ENCODE measurements at places on chromosomes 7 and 10. TPM values are rescaled to one million over a fixed set of nuclear protein-coding genes. Genes with fewer than 3 reads are reported as not detected.

The SH2B2 gene
- total RNA-seq, result 1.1 TPM

The ANKRD16 gene
- total RNA-seq, result 9.5 TPM

The TMUB1 gene
- 42.2 TPM for total RNA-seq

The TMEM139 gene
- total RNA-seq, result 0.51 TPM

The COPG2 gene
- total RNA-seq, result 8.3 TPM

The DRGX gene
- not detected for total RNA-seq

The FXYD4 gene
- not detected for total RNA-seq

The H2BK1 gene
- 6.4 TPM for total RNA-seq

The DGKI gene
- total RNA-seq, result not detected

The ELMO1 gene
- 160 TPM for total RNA-seq

The GNGT1 gene
- not detected for total RNA-seq

The HIBADH gene
- 14.3 TPM for total RNA-seq

The PLEKHS1 gene
- not detected for total RNA-seq

The RAMP3 gene
- not detected for total RNA-seq

The CAV2 gene
- not detected for total RNA-seq

The CTAGE6 gene
- total RNA-seq, result 2.4 TPM

The DBNL gene
- 170 TPM for total RNA-seq

The SPDYE9 gene
- total RNA-seq, result not detected

The CEP55 gene
- total RNA-seq, result not detected

The SEMA4G gene
- 0.88 TPM for total RNA-seq

The TBL2 gene
- 24.3 TPM for total RNA-seq

The HYAL4 gene
- not detected for total RNA-seq

The NPC1L1 gene
- total RNA-seq, result 0.32 TPM

The ELN gene
- total RNA-seq, result not detected

The TMEM229A gene
- not detected for total RNA-seq

The GFRA1 gene
- not detected for total RNA-seq

The ABCB1 gene
- 14.3 TPM for total RNA-seq

The ZCCHC24 gene
- total RNA-seq, result 0.76 TPM

The TWIST1 gene
- not detected for total RNA-seq

The C10orf105 gene
- 0.14 TPM for total RNA-seq

The STEAP2 gene
- not detected for total RNA-seq

The SH2D4B gene
- 0.10 TPM for total RNA-seq

The SPAG6 gene
- not detected for total RNA-seq

The TFEC gene
- 0.97 TPM for total RNA-seq

The OR2A12 gene
- total RNA-seq, result not detected

The FFAR4 gene
- not detected for total RNA-seq

The GDF2 gene
- not detected for total RNA-seq

The TSPAN15 gene
- 1.8 TPM for total RNA-seq

The SPDYE2B gene
- not detected for total RNA-seq

The SPDYE2 gene
- 0.15 TPM for total RNA-seq

The ZNF680 gene
- total RNA-seq, result 18.5 TPM

The GPR146 gene
- total RNA-seq, result 23.7 TPM

The SYT15B gene
- not detected for total RNA-seq

The DOCK1 gene
- total RNA-seq, result 0.46 TPM

The RNF32 gene
- 0.81 TPM for total RNA-seq

The PRSS2 gene
- total RNA-seq, result not detected

The TAS2R41 gene
- not detected for total RNA-seq

The HECW1 gene
- not detected for total RNA-seq

The TRPV5 gene
- not detected for total RNA-seq

The AQP1 gene
- total RNA-seq, result not detected

The COBL gene
- not detected for total RNA-seq

The CALCR gene
- total RNA-seq, result not detected

The OTUD1 gene
- total RNA-seq, result 40.7 TPM

The OR6V1 gene
- not detected for total RNA-seq

The ACBD5 gene
- 20.1 TPM for total RNA-seq

Data from naive thymus-derived CD4-positive, alpha-beta T cell (primary cell).